ENCODE measurements at places on chromosomes 3 and 15.
A peak's percentile ranks its signal among the peaks of the same experiment; 100 is the strongest.

DNA sequence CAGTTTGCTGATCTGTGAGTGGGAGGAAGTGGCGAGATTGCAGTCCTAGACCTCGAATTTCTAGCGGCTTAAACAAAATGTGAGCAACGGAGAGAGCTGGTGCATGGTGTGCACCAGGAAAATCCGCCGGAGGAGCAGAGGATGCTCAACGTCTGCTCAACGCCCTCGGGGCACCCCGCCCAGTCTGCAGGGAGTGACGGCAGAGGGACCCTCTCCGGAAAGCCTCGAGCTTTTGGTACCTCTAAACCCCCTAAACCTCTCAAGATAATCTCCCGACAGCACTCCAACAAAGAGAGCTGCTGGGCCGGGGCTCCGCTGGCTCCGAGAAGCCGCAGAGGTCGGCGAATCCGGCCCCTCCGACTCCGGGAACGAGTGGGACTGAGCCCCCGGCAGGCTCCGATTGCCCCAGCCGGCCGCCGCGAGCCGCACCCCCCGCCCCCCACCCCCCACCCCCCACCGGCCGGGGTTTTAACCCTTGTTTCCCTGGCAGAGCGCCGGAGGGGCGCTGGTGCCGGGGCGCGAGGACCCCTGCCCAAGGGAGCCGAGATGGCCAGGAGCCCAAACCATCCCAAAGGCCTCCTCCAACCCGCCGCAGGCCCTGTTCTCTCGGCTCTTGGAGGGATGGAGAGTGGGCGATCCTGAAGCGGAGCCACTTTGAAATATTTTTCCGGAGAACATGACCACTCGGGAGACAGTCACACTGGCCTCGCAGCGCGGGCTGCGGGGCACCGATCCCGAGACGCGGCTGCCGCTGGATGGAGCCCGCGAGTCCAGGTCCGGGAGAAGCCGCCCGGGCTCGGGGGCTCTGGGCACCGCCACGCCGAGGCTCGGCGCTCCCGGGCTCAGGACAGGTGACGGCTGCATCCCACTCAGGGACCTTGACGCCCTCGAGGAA lies 1.5 kb downstream of the MEGF11 start:
- DNase-seq, result peak; percentile 76

DNA sequence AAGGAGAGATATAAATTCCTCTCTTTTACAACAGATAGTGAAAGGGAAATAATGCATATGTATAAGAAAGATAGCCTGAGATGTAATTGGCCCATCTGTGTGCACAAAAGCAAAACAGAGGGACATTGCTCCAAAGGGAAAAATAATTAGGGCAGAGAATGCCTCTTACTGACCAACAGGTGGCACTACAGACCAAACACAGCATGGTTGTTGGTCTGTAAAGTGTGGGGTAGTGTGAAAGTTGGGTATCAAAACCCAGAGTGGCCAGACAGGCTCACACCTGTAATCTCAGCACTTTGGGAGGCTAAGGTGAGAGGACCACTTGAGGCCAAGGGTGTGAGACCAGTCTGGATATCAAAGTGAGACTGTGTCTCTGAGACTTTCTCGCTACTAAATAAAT lies 4.5 kb upstream of the TLNRD1 start:
- peak; percentile 52 for DNase-seq

DNA sequence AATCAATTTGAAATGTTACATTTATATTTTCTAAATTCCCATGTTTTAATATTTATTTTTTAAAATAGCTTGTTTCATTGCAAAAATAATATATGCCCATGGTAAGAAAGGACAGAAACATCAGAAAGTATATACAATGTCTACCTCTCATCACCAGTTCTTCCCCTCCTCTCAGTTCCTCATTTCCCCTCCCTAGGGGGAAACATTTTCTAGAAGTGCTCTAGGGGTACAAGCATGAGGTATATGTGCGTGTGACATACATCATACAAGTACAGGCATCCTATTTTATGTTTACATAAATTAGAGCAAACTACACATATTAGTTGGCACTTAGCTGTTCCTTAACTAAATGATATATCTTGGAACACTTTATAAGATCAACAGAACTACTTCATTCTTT lies 189.3 kb upstream of the VEPH1 start:
- DNase-seq, result no peak

DNA sequence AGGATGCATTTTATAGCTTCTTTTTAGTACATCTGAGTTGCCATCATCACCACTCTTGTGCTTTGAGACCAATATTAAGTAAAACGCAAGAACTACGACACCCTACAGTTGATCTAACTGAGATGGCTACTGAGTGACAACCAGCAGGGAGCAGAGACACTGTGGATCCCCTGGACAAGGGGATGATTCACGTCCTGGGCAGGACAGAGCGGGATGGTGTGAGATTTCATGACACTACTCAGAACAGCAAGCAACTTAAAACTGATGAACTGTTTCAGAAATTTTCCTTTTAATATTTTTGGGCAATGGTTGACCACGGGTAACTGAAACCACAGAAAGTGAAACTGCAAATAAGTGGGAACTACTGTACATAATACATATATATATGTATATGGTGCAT lies 299.2 kb downstream of the ADAMTS17 start:
- no peak for DNase-seq

DNA sequence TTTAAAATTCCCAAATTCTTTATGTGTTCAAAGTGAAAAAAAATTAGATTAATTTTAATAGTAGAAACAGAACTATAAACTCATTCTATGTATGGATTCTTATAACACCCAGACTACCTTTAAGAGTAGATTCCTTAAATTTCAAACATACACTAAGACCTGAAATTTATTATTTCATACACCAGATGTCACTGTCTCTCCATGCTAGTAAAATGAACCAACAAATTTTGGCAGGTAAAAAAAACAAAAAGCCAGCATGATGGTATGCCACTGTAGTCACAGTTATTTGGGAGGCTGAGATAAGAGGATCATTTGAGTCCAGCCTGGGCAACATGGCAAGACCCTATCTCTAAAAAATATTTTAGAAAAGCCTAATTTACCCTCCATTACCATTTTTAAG lies 461.3 kb upstream of the NAALADL2 start:
- peak; percentile 51 for DNase-seq

DNA sequence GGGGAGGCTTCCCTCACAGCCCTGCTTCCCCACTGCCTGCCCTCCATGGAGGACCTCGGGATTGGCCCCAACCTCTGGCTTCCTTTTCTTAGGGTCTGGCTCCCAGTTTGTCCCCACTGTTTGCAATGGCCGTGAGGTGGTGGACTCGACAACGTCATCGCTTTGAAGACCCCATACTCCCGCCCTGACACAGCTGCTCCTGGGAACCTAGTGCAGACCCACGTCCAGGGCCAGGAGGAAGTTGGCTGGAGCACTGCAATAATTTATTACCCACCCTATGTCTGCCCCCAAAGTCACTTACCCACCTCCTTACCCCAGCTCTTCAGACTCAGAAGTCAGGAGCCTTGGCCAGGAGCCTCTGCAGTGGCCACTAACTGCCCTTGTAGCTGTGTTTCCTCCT lies 11.1 kb downstream of the GRM2 start:
- DNase-seq, result no peak

- no peak for DNase-seq
Measured at GRCh38 chr15:95076678-95076990, 845.3 kb downstream of the MCTP2 start.

- DNase-seq, result no peak
Measured at GRCh38 chr3:116445311-116445841, at the start of gene LSAMP. LSAMP (minus strand) TSS chr3:116445487.

DNA sequence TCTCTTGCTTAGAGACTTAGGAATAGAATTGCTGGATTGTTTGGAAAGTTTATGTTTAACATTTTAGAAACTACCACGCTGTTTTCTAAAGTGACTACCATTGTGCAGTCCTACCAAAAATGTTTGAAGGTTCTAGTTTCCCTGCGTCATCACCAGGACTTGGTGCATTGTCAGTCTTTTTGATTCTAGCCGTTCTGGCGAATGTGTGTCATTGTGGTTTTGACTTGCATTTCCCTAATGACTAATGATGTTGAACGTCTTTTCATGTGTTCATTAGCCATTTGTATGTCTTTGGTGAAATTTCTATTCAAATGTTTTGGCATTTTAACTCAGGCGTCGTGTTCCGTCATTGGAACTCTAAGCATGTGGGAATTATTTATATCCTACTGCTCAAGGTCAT lies 58.0 kb downstream of the CHD2 start:
- no peak for DNase-seq

DNA sequence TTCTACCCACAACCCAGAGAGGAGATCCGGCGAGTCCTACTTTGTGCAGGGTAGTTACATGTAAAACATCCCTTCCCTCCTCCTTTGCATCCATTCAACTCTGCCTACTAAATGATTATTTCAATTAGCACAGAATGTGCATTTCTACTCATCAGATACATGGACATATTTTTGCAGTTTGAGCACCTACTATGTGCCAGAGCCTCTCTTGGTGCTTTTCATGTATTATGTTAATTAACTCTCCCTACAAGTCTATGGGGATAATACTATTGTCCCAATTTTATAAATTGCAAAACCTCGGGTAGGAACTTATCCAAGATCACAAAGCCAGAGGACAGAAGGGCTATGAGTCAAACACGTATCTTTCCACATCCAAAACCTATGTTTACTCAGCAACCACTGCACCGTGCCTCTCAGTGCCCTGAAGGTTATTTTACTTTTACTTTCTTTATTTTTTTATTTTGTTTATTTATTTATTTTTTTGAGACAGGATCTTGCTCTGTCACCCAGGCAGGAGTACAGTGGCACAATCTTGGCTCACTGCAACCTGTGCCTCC lies 432.8 kb downstream of the MAGI1 start:
- no peak for DNase-seq

GRCh38 chr3:27479806-27480543 lies 4.2 kb downstream of the SLC4A7 start:
- DNase-seq, result no peak

GRCh38 chr15:39095218-39095879 lies 485.5 kb upstream of the THBS1 start:
- no peak for DNase-seq

DNA sequence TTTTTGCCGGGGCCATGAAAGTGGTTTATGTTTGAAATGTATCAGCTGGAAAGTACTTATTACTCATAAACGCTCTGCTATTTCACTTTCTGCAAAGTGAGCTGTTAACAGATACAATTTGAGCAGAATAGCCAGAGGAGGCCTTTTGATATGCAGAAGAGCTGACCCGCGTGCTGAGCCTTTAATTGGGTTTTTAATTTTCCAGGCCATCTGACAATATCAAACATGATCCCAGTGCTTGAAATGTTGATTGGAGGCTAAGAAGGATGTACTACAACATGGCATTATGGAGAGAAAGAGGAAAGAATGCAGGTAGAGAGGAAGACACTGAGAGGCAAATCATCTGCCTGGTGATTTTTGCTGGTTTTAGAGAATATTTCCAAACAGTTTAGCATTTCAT lies 261.3 kb upstream of the MEIS2 start:
- DNase-seq, result no peak

DNA sequence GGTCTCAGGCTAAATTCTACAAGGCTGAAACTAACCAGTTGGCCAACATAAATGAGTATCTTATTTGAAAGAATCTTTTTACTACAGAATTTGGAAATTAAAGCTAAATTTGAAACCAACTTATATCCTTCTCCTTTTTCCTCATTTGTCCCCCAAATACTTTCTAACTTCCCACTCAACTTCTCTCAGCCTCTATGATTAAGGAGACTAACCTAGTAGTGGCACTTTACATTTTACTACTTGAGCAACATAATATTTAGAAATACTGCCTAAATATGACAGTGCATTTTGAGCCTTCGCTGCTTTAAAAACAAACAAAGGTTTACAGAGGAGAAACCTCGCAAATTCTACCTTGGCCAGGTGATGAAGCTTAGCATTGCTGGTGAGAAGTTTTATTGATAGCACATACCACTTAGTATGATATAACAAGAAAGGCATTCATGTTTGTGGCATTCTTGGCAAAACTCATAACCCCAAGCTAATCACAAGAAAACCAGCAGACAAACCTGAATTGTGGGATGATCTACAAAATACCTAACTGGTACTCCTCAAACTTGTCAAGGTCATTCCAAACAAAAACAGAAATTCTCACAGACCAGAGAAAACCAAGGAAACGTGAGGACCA lies 432.1 kb upstream of the CFAP20DC start:
- DNase-seq, result no peak

DNA sequence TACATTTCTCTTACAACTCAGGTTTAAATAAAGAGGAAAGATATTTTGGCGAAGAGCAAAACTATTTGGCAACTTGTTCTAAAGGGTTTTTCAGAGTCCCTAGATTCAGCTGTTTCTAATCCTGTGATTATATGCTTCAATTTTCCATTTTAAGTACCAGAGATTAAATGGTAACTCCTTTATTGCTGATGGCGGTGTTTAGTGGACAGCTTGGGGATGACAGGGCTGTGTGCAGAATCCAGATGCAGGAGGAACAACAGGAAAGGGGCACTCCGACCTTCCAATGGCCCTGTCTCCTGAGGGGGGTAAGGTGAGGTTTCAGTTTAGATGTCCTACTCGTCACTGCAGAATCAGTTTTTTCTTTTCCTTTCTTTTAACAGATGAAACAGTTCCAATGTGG lies 405.0 kb downstream of the PDCD6IP start:
- no peak for DNase-seq

Measured in RPMI8226 (cell line).